ENCODE measurements at places on chromosomes 11 and 22.

GRCh38 chr11:101127197-101127698 lies 2.4 kb downstream of the PGR start:
- no peak for DNase-seq

DNA sequence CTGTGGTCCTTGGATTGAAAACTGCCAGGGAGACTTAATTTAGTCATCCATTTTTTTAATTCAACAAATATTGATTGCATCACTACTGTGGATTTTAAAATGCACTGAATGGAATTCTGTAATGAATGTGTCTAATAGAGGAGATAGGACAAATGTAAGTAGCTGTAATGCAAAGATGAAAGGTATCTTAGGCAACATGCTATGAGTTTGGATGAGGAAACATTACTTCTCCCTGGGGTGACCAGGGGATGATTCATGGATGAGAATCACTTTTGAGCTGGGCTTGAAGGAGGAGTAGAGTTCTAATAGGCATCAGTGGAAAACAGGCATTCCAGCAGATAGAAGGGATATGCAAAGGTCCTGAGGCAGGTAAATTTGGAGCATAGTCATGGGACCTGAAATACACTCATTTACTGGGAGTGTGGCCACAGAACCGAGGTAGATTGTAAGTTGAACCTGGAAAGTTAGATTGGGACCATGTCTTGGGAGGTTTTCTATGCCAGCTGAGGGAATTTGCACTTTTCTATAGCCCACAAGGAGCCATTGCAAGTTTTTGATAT lies 43.4 kb downstream of the PKNOX2 start:
- no peak for DNase-seq

GRCh38 chr22:44419429-44419828 lies 78.6 kb downstream of the RTL6 start:
- no peak for DNase-seq

DNA sequence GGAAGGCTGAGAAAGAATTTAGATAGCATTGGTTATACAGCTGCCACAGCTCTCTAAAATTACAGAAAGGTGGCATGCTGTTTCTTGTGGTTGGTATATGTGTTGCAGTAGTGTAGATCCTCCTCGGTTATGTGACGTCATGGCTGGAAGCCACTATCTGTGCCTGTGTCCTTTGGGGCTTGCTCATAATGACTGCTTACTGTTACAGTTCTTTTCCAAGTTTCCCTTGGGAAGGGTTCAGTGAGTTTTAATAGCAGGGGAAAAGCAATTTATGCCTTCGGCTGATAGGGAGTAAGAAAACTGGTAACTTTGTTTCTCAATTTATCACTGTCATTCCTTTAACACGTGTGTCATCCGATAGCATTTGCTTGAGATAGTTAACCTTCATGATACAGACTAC lies 47.2 kb downstream of the POLD3 start:
- DNase-seq = no peak

GRCh38 chr11:74989260-74989638 lies 516 bp downstream of the NEU3 start:
- no peak for DNase-seq
